ENCODE measurements at places on chromosomes 7 and 10. TPM values are rescaled to one million over a fixed set of nuclear protein-coding genes. Genes with fewer than 3 reads are reported as not detected.
A peak's percentile ranks its signal among the peaks of the same experiment; 100 is the strongest.

- ATAC-seq, result peak; percentile 74
Measured at GRCh38 chr10:101467286-101467770, 113.4 kb downstream of the BTRC start.

- no peak for ATAC-seq
Measured at GRCh38 chr10:104123397-104123796, 1.4 kb downstream of the SFR1 start.

- no peak for ATAC-seq
Measured at GRCh38 chr7:83410989-83411591, 237.8 kb downstream of the SEMA3E start.

Gene PTF1A
- not detected for total RNA-seq

Gene ELN
- not detected for total RNA-seq

Gene AKR1D1
- total RNA-seq, result not detected

DNA sequence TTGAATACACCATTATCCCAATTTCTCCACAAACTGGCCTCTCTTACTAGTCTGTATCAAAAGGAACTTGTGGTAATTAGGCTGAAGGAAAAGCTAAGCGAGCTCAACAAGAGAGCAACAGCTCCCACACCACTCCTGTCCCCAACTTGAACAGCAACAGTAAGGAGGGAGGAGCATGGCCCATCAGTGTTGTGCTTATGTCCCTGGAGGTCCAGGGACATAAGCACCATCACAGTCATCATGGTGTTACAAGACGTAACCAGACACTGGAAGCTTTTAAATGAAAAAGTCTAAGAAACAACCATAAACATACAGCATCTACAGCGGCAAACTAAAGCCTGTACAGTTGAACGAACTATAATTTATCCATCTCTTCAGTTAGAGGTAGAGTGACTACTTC lies 989 bp downstream of the ERLIN1 start:
- peak; percentile 15 for ATAC-seq

DNA sequence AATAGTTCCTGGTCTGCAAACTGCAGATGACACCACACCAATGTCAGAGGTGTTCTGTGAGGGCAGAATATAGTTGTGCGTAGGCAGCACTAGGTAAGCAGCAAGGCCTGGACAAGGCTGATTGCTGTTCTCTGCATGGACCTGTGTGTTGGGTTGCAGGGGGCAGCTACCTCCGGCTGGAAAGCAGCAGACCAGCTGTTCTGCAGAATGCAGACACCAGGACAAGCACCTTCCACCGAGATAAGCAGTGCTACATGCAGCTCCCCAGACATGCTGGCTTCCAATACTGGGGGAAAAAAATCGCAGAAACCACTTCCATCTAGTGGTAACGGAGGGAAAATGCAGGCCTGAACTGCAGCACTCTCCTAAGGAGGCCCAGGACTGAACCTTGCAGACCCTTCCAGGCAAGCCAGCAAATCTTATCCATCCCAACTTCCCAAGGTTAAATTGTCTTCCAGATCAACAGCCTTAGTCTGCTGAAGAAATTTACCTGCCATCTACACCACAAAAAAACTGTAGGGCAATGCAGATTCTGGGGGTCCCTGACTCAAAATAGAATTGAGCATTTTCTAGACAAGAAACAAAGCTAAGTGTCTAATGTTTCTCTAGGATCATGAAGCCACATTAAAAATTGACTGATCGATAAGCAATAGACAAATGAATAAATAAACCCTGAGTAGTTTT lies 50.5 kb upstream of the COBL start:
- peak; percentile 37 for ATAC-seq

Gene UNC5B
- not detected for total RNA-seq

- ATAC-seq, result peak; percentile 49
Measured at GRCh38 chr10:59805014-59805413, 51.8 kb upstream of the MRLN start.

DNA sequence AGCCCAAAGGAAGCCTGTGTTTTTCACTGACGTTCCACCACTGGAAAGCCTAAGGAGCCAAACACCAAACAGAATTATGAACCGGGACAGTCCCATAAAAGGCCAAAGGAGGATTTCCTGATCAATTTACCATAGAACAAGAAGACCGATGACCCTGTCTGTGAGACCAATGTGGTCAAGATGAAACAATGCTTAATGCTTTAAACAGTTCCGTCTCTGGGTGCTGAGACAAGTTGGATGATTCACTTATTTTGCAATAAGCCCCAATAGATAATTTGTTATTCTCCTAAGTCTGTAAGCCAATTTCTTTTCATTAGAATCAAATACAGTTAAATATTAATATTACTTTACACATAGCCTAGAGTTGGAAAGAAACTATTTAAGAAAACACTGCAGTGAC lies 134.9 kb downstream of the MICU1 start:
- no peak for ATAC-seq

DNA sequence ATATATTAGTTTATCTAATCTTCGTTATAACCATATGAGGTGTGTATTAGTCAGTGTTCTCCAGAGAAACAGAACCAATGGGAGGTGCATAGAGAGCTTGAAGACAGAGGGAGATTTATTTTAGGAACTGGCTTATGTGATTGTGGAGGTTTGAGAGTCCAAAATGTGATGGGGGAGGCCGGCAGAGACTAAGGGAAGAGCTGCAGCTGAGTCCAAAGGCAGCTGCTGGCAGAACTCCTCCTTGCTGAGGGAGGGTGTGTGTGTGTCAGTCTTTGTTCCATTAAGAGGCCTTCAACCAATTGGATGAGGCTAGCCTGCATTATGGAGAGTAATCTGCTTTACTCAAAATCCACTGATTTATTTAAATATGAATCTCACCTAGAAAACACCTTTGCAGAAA lies 165.1 kb downstream of the SH3PXD2A start:
- ATAC-seq, result no peak

Gene TBX20
- total RNA-seq, result not detected

DNA sequence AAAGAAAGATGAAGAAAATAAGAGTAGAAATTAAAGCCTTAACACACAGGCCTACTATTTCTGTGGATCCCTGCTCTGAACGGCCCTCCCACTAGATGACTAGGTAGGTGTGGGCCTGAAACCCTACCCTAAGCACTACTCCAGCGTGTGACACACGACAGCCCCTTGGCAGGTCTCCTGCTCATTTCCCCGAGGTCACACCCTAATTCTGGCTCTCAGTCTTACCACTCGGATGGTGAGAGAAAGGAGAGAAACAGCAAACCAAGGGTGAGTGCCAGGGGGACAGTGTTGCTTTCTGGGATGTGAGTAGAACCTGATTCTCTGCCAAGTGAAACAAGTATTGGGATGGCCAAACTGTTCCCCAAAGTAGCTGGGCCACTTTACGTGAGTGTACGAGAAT lies 12.1 kb downstream of the GALNTL5 start:
- ATAC-seq, result no peak

- ATAC-seq, result no peak
Measured at GRCh38 chr10:98510412-98510995, 63.8 kb upstream of the HPS1 start.

GRCh38 chr7:80785276-80785675 lies 133.6 kb downstream of the SEMA3C start:
- ATAC-seq, result no peak

- no peak for ATAC-seq
Measured at GRCh38 chr7:91916051-91916440, 24.6 kb upstream of the AKAP9 start.

GRCh38 chr10:123999956-124000615 lies 93.3 kb downstream of the CHST15 start:
- no peak for ATAC-seq

Gene CCAR1
- 110 TPM for total RNA-seq

GRCh38 chr7:75611557-75612178 lies 119.5 kb downstream of the SPDYE5 start:
- ATAC-seq, result no peak

DNA sequence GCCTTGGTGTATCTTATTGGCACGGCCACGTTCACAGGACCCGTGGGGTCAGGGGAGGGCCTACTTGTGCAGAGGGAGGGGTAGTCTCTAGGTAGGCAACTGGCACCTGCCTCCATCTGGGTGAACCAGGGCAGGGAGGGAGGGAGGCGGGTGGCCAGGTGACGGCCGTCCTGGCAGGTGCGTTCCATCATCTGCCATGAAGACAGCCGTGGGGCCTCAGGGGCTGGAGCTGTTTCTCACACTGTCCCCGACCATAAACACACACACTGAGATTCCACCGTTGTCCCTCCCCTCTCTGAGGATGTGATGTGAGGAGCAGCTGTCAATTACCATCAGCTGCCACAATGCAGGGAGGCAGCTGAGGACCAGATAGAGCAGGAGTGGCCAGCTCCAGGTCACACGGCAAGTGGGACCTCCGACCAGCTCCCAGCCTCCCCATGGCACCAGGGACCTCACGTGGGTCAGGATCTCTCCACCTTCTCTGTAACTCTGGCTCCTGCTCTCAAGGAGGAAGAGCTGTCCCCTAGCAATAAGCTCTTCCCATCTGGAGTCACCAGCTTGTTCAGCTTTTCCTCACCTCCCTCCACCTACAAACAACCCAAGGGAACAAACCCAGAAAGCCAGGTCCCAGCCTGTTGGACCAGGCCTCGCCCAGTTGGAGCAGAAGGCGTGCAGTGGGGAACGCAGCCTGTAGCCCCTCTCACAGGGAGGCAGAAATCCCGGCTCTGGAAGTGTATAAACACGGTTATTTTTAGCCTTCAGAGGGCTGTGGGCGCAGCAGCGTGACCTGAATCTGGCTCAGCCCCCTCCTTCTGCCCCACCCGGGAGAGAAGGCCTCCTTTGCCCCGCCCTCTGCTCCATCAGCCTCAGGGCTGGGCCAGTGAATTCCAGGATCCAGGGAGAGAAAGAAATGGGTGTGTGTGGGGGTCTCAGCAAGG lies 33.1 kb downstream of the ZMIZ1 start:
- ATAC-seq, result no peak

Gene CFAP46
- total RNA-seq, result not detected

Gene HUS1
- total RNA-seq, result 59.7 TPM

- ATAC-seq, result peak; percentile 96
Measured at GRCh38 chr10:122490786-122491680, 29.7 kb downstream of the HTRA1 start.

DNA sequence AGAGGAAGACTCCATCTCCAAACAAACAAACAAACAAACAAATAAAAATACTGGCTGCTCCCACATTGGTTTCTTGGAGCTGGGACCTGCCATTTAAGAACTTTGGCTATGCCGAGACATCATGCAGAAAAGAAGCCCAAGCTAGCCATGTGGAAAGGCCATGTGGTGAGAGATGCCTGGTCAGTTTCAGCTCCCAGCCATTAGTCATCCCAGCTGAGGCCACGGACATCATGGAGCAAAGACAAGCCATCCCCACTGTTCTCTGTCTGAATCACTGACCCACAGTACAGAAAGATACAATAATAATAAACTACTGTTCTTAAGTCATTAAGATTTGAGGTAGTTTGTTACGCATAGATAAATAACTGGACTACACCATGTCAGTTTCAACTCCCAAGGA lies 70.0 kb upstream of the PCBD1 start:
- no peak for ATAC-seq

Gene SLC26A5
- total RNA-seq, result not detected

Gene ENO4
- not detected for total RNA-seq

Gene AQP1
- not detected for total RNA-seq

Gene NME8
- total RNA-seq, result not detected

- ATAC-seq, result no peak
Measured at GRCh38 chr10:113867904-113868303, 13.4 kb downstream of the NHLRC2 start.

Gene ANKRD2
- total RNA-seq, result not detected

Gene RAMP3
- not detected for total RNA-seq

Gene FAM25C
- total RNA-seq, result not detected

Gene PRSS1
- not detected for total RNA-seq

Gene ARHGEF35
- total RNA-seq, result 5.1 TPM

Gene ACSL5
- total RNA-seq, result 71.9 TPM

GRCh38 chr10:31830887-31831286 lies 97.7 kb downstream of the ARHGAP12 start:
- no peak for ATAC-seq

Gene CTTNBP2
- total RNA-seq, result 0.40 TPM

DNA sequence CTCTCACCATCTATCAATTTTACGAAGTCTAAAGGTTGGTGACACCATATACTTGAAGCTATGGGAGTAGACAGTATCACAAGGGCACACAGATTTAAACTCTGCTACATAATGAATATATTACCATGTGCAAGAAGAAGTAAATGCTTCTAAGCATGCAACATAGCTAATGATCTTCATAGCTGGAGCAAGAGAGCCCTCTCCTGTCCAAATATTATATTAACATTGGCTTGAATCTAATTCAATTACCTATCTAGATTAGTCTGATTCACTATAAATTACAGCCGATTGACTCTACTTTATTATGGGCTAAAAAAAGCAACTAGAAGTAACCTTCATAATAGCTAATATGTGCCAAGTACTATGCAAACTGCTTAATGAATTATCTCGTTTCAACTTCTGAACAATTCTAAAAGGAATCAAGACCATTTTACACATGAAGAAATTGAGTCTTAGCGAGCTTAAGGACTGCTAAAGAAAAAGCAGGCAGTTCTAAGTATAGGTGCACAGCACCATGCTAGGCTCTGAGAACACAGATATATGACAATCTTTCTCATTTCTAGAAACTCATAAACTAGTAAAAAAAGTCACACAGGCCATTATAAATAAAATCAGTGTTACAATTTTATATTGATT lies 21.9 kb downstream of the FRA10AC1 start:
- no peak for ATAC-seq

DNA sequence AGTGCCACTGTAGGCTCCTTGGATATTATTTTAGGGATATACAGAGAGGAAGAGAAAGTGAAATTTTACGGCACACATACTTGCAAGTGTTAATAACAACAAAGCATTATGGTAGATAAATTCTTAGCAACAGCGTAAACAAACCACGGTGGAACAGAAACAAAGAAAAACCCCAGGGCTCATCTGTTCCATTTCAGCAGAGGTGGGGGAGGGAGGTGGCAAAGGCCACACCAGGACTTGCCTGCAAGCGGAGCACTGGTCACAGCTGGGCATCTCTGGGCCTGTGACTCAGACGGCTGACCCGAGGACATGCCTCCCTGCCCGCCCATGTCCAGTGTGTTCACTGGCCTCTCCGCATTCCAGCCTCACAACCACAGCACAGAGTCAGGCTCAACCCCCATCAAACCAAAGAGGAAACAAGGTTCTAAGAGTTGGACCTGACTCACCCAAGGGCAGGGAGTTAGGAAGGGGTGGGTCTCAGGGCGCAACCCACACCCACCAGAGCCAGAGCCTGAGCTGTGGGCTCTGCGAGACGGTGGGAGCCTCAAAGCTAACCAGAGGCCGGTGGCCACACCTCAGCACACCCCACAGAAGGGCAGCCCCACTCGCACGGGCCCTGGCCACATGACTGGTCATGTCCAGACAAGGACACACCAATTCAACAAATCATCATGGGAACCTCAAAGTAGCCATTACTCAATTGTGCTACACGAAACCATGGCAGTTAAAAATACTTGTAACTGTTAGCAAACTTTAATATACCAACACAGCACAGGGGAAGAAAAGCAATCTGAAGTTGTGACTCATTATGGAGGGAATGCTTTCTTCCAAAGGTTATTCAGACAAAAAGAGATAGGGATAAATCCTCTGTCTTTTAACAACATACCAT lies 10.7 kb downstream of the ESYT2 start:
- ATAC-seq, result peak; percentile 83

DNA sequence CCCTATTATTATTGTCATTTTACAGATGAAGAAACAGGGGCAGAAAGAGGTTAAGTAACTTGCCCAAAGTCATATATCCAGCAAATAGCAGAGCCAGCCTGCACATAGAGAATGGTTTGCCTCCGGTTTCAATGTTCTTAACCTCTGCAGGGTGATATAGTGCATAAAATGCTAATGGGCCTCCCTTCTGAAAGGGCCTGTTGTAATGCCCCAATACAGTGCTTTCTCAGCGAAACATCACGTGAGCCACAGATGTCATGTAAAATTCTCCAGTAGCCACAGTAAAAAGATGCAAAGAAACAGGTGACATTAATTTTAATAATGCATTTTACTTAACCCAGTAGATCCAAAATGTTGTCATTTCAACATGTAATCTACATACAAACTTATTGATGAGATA lies 38.1 kb downstream of the LRGUK start:
- no peak for ATAC-seq

Measured in activated T-helper 17 cell treated with anti-CD3 and anti-CD28 coated beads, Interleukin-2, amount 50 U/mL, for 72 hours (primary cell).